ENCODE measurements at places on chromosomes 6 and 20.

DNA sequence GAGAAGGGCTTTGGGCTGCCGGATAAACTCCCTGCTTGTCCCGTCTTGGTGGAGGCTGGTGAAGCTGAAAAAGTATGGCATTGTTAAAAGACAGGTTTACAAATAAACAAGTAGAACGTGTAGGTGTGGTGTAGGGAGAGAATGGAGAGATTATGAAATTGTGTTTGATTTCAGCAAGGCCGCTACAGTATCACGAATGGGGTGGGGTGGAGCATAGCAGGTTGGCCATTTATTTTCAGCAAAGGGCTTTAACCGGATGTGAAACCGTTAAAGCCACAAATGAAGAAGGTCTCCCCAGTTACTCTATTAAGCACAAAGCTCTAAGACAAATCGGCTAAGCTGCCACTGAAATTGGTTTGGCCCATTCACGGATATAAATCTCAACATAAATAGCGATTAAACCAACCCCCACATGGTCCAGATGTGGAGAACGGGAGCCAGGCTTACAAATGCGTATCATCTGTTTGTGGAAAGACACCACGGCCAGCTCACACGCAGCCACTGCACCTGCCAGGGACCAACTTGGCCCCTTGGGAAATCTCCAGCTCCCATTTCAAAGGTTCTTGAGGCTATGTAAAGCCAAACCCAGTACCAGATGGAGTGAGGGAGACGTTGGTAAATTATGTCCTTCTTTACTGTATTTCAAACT is 94.0 kb downstream of the ZMYND8 start:
- DNase-seq, result no peak

- no peak for DNase-seq
Measured at GRCh38 chr6:21371676-21372171, 221.8 kb upstream of the SOX4 start.

GRCh38 chr20:49275636-49276035 is 2.2 kb downstream of the ZNFX1 start:
- no peak for DNase-seq

- peak; percentile 37 for DNase-seq
Measured at GRCh38 chr6:135162678-135163439, 18.2 kb upstream of the MYB start.

- no peak for DNase-seq
Measured at GRCh38 chr6:156752666-156753301, 24.4 kb upstream of the ARID1B start.

GRCh38 chr6:135323202-135323668 is 142.1 kb downstream of the MYB start:
- DNase-seq, result peak; percentile 79

DNA sequence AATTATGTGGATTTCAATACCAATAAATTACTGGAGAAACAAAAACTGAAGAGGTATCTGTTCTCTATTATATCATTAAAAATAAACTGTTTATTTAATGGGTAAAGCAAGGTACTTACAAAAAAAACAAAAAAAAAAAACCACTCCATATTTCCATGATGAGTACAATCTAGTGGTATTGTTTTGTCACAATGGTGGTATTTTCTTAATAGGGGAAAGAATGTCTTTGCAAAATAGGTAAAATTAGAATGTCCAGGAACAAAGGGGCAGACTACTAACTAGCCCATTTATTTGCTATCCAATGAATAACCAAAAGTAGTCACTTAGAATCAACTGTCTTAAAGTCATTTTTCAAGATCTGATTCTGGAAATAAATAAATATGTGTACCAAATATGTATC is 92.0 kb downstream of the ARHGAP18 start:
- DNase-seq, result no peak

DNA sequence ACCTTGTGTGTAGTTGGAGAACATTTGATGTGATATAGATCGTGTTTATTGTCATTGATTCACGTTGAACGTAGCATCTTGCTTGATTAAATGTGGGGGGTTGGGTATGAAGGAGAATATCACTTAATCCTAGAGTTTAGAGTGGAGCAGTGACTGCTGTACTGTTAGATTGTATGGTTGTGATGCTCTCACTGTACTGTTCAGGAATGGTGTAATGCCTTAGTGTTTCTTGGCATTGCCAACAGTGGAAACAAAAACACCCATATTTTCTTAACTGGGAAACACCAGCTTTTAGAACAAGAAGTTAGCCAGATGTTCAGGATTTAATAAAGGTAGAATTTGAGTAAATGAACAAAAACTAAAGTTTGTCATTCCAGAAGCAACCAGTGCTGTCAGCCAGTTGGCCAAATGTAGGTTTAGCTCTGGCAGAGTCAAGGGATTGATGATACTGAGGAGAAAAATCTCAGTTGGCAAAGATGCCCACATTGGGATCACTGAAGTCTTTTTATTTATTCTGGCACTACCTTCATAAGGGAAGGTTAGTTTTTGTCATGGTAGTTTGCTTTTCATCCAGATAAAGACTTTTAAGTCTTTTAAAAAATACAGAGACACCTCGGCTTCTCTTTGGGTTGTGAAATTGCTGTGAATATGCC is 129.9 kb downstream of the JARID2 start:
- DNase-seq, result no peak

- no peak for DNase-seq
Measured at GRCh38 chr6:85576476-85576875, 17.2 kb downstream of the SNX14 start.

GRCh38 chr20:16433293-16433580 is 140.0 kb downstream of the KIF16B start:
- no peak for DNase-seq

DNA sequence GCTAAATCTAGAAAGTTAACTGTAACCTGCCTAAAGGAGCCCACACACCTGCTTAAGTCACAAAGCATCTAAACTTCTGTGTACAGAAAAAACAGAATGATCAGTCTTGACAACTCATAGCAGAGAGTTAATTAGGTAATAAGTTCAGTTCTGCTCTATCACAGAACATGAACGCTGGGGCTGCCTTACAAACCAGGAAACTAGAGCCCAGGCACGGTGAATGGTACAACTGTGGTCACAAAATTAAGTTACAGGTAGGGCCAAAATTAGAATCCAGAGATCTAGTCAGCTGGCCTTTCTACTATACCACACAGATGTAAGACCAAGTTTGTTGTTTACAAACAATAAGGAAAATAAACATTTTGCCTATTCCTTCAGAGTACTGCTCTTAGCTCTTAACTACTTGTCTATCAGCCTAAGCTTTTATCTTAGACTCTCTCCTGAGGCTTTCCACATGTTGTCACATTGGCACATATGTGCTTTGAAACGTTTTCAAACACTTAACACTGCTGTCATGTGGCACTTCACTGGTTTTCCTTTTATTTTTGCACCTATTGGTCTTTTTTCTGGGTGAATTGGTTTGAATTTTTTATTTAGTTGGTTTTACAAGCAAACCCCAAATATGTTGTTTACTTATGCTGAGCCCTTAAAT is 75.7 kb downstream of the SIM1 start:
- no peak for DNase-seq

GRCh38 chr6:81962198-81962597 is 209.7 kb upstream of the TENT5A start:
- DNase-seq, result peak; percentile 43

Data from HL-60 (cell line).